Right ventricle myocardium inferior (tissue), 1 donor: ENCODE measurements at places on chromosomes 1 and 21.

GRCh38 chr1:244041466-244042120 is 9.5 kb upstream of the ZBTB18 start:
- no peak for DNase-seq

DNA sequence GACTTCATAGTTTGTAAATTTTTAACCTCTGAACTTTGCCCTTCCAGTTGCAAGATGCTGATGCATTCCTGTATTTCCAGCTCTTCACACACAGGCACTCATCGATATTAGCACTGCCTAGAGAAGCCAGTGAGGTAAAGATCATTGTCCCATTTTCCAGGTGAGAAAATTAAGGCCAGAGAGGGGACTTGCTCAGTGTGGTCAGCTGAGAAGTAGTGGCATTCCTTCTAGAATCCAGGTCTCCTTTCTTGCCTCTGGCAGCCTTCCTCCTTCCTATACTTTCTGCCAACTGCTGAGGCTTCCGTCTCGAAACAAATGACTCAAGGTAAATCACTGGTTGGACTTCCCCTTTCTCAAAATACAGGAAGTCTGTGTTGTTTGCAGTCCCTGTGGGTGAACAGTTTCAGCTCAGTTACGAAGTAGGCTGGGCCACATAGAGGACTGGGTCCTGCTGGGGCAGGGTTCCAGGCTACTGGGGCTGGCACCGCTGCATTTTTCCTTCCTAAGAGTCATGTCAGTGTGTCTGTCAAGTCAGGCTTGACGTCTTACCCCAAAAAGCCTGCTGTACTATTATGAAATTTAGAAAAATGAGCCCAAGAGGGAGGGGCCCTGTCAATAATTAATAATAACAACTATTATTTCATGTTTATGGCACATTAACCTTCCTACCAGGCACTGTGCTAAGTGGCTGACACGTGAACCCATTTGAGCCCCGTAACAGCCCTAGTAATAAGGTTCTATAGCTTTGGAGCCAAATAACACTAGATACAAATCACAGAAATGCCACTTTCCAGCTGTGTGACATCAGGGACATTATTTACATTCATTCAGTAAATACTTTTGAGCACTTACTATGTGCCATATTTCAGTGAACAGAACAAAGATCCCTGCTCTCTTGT is 16.6 kb upstream of the RNF19B start:
- DNase-seq, result peak; percentile 82

DNA sequence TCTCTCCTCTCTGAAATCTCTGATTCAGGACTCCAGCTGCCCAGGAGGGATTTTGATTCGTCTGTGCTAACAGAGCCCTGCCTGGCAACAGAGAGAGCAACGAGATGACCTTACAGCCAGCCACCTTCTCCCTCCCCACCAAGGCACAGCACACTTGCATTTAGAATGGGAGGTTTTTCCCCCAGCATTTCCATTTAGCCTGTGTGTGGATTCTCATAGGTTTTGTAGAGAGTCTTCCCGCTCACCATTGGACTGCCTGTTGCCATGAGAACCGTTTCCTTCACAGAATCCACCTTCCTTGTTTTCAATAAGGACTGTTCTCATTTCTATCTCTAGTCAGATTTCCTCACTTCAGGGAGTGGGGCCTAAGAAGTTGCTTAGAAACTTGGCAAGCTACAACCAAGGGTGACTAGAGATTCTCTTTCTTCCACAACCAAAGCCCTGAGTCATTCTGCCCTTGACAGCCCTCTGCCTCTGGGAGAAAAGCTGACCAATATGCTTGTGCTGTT is 5.8 kb upstream of the IKBKE start:
- no peak for DNase-seq

GRCh38 chr1:103516693-103517092 is 8.8 kb upstream of the RNPC3 start:
- no peak for DNase-seq

DNA sequence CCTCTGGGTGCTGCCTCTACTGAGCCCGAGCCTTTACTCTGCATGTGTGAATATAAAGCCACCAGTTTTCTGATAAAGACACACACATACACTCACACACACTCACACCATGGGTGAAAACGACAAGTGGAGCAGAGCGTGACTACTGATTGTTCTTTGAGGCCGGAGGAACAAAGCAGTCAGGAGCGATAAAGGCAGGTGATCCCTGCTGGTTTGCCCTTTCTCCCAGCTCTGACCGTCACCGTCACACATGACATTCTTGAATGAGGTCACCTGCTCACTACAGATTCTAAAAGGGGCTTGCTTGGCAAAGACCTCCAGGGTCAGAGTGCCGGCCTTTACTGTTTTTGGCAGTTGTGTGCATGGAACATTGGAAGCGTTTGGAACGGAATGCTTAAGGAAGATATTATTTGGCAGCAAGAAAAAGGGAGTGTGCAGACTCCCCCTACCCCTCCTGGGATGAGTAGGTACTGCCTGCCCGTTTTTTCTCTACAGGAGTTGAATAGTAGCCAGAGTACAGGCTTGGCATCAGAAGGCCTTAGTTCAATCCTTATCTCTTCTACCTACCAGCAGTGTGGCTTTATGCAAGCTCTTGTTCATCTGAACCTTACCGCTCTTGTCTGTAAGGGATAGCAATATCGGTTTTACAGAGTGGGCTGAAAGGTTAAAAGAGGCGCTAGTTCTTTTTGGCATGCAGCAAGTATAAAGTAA is 79.7 kb downstream of the PBX1 start:
- DNase-seq, result no peak
